ENCODE measurements at places on chromosomes 12 and 14. TPM values are rescaled to one million over a fixed set of nuclear protein-coding genes. Genes with fewer than 3 reads are reported as not detected.

Gene FOXA1
- 1.4 TPM for total RNA-seq

Gene SLC38A4
- total RNA-seq: 1.7 TPM

Gene NPFF
- total RNA-seq: not detected

Gene AACS
- 32.1 TPM for total RNA-seq

Gene OR4E2
- total RNA-seq: not detected

DNA sequence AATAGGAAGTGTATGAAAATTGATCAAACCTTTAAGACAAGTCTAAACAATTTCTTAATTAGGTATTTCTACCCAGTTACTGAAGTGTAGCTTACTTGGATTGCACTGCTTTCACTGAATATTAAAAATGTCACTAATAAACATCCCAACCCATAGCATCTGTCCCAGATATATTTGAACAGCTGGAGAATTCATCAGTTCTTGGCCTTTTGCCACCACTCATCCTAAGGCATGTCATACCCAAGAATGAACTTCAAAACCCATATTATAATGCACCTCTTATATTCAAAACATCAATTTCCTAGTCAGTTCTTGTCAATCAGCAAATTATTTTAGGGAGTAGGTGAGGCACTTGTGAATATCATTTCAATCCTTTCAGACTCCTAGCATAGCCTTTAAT lies 392.3 kb downstream of the PAWR start:
- no peak for DNase-seq

GRCh38 chr12:92452763-92453162 lies 250.0 kb upstream of the PLEKHG7 start:
- no peak for DNase-seq

DNA sequence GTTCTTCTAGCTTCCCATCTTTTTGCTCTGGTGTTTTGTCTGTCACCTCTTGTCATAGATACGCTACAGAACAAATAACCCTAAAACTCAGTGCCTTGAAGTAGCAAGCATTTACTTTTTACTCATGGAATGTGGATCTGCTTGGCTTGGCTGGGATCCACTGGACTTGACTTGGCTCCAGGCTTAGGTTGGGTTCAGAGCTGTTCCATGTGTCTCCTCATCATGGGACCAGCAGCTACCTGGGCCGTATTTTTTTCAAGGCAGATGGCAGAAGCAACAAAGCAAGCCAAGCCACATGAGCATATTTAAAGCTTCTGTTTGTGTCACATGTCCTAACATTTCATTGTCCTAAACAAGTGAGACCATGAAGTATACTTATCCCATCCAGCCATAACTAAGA lies 48.7 kb upstream of the ATF1 start:
- no peak for DNase-seq

- no peak for DNase-seq
These were observed 326.4 kb upstream of the SFSWAP start for GRCh38 chr12:131384544-131384855.

DNA sequence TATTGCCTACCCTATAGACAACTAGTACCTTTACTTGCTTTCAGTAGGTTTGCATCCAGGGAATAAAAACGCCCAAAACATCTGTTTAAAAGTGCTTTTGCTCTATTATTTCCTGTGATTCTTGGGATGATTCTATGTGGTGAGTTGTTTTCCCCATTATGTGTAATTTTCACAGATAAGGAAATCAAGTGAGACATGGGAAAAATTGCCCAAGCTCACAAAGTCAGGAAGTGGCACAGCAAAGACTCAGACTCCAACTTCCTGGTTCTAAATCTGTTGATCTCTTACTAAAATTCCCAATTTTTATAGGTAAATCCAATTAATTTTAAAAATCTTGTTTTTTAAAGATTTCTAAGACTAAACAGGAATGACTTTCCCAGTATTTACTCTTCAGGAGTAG lies 39.0 kb downstream of the NID2 start:
- no peak for DNase-seq

GRCh38 chr12:21607701-21608100 lies 3.1 kb upstream of the GYS2 start:
- DNase-seq: no peak

DNA sequence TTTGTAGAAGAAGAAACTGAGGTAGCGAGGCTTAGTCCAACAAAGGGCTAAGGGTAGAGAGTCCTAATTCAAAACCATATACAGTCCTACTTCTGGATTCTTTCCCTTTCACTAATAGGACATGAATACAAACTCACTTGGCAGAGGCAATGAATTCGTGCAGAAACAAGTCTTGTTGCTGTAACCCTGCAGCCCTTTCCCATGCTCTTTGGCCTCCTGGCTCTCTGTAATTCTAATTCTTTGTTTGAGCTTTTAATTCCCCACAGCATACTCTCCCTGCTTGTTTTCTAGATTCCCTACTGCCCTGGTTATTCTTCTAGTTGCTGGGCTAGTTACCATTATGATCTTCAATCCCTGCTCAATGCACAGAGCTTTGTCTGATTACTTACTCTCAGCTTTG lies 381.4 kb downstream of the ETNK1 start:
- DNase-seq: no peak

GRCh38 chr12:24943947-24944600 lies 4.8 kb downstream of the BCAT1 start:
- DNase-seq: no peak

DNA sequence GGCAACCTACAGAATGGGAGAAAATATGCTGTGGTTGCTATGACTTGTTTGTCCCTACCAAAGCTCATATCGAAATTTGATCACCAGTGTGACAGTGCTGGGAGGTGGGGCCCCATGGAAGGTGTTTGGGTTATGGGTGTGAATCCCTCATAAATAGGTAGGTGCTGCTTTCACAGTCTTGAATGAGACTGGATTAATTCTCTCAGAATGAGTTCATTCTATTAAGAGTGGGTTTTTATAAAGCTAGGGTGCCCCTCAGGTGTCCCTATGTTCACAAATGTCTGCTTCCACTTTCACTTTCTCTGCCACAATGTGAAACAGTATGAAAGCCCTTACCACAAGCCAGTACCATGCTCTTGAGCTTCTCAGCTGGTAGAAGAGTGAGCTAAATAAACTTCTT lies 133.5 kb downstream of the CPNE8 start:
- DNase-seq: peak; percentile 3

DNA sequence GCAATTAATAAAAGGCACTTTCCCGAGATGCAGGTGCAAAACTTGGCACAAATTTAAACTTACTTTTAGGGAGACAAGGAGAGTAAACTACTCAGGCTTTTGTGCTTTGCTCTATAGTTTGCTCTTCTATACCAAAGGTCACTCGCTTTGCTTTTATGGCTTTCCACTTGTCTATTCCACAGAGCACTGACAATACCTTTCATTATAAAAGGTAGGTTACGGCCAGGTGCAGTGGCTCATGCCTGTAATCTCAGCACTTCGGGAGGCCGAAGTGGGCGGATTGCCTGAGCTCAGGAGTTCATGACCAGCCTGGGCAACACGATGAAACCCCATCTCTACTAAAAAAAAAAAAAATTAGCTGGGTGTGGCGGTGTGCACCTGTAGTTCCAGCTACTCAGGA lies 32.9 kb downstream of the ALKBH1 start:
- no peak for DNase-seq

DNA sequence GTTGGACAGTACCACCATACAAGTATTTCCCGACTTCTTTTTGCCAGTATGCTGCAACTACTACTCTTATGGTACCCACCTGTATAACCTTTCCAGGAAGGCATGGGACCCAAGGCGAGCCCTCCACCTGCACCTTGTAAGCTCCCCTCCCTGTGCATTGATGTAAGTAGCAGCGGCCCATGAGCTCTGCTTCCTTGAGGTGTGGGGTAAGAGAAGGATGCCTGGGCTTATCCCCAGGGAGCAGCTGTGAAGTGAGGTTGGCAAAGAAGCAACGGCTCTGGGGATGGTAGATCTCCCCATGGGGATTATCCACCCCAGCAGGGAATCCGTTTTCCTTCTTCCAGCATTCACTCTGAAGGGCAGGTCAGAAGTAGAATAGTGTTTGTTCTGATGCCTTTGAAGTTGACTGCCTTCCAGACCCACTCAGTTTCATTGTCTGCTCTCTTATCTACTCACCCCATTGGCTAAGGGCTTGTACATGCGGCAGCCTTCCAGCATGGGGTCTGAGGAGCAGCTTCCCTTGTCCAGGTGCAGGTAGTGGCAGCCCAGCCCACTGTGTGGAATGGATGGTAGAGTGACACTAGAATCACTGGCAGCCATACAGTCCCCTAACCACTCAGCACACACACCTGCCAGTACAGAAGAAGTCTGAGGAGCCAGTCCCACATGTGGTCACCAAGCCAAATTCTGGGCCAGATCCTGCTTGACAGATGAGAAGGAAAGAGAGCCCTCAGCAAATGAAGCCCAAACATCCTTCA lies 3.4 kb downstream of the CIROP start:
- DNase-seq: no peak

DNA sequence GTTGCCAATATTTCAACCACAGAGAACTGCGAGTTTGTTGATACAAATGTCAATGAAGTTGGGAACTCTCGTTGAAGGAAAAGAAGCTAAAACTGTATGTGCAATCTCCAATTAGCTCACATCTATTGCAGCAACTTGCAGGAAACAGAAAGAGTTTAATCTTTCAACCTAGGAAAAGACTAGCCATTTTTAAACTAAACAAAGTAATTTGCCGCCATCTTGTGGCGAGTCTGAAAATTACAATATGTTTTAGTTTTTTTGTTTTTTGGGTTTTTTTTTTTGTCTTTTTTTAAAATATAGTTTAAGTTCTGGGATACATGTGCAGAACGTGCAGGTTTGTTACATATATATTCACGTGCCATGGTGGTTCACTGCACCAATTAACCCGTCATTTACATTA lies 131.2 kb upstream of the FOXG1 start:
- DNase-seq: peak; percentile 18

GRCh38 chr12:68069275-68069674 lies 80.0 kb downstream of the IFNG-AS1 start:
- no peak for DNase-seq

DNA sequence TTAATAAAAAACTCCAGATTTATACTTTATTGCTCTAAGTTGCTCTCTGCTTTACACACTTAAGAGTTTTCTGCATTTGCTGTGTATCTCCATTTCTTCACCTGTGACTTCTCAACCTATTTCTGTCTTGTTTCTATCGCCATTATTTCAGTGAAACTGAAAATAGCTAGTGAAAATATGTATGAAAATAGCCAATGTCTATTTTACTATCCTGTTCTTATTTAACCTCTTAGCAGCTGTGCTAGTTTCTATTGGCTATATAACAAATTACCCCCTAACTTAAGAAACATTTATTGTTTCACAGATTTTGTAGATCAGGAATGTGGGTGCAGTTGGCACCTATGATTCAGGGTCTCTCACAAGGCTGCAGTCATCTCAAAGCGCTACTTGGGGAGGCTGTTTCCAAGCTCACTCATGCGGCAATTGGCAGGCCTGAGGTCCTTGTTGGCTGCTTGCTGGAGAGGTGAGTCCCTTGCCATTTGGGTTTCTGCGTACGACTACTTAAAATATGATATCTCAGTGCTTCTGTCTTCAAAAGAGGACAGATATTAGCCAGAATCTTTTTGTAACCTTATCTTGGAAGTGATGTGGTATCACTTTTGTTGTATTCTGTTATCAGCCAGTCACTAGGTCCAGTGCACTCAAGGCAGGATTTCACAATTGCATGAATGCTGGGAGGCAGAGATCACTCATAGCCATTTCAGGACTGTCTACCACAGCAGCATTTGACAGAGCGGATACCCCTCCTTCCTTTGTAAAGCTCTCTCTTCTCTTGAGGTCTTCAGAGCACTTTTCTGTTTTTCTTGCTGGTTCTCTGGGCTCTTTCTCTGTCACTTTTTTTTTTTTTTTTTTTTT lies 7.2 kb downstream of the ERC1 start:
- no peak for DNase-seq

DNA sequence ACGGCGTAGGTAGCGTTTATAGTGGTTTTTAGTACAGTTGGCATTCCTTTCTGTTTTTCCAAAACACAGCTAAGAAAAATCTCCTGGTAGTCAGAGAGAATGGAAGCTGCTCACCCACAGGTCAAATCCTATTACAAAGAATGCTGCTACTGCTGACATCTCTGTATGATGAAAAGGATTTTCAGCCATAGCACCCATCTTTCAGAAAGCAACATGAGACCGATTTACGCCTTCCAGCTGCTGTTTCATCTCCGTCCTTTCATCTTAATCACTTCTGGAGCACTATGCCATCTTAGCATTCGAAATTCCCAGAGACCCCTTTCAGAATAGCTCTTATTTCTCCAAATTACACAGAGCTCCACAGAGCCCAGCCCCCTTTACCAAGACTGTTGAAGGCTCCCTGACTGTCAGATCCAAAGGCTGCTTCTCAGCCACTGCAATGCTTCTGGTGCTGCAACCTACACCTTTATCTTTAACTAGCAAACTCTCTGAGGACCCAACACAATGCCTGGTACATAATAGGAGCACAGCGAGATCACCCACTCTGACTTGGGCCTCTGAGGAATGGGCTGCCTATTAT lies 211.8 kb downstream of the NEDD1 start:
- no peak for DNase-seq

DNA sequence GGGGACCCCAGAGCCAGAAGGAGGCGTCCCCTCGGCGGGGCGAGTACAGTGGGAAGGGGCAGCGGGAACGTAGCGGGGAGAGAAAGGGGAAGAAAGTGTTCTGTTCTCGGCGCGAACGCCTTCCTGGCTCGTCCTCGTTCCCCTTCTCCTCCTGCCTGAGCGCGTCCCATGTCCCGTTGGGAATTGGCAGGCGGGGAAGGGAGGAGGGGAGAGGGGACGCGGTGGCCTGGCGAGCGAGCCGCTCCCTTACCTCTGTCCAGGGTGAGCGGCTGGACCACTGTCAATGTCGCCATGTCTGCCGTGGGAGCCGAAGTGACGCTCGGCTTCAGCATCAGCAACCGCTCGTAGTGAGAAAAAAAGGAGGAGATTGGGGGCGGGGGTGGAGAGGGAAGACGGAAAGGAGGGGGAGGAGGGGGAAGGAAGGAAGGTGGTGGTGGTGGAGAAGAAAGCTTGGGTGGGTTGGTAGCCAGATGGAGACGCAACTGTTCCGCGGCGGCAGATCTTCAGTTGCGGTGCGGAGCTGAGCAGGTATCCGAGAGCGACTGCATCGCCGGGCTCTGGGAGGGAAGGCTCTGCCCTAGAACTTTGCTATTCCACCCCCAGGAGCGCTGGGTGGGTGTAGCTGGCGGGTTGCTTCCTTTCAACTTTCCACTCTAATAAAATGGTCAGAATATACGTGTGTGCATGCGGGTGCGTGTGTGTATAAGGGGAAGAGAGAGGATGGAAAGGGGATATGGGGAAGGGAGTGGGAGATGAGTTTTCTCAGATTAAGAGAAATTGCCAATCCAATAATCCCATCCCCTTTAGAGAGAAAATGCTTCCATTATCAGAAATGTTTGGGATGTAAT lies at the start of gene LIN7A:
LIN7A (minus strand) TSS at position 544 of the 848 bp plus-strand sequence; CDS start at position 332, 212 bp downstream.
- no peak for DNase-seq

DNA sequence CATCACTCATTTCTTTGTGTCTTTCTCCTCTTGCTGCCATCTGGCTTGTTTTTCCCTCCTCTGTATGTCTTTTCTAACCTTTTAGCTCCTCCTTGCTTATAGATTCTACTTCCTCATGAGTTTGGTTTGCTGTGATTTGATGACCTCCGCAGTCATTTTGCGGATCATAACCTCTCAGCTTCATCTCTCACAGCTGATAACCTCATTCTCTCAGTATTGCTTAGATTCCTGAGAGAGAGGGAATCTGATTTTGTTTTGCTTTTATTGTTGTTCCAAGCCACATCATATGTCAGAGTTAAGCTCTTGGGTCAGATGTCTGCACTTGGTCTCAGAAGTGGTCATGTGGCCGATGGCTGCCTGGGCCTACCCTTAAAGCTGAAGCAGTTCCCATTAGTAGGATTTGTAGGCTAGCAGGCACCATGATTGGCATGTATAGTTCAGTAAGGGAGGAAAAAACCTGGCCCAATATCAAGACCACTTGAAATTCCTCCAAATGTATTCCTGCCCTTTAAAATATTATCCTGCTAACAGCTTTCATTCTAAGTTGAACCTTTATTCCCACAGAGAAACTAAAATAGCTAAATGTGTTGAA lies 13.5 kb downstream of the ZNF664 start:
- no peak for DNase-seq
